ENCODE measurements at places on chromosomes 1 and 21.

DNA sequence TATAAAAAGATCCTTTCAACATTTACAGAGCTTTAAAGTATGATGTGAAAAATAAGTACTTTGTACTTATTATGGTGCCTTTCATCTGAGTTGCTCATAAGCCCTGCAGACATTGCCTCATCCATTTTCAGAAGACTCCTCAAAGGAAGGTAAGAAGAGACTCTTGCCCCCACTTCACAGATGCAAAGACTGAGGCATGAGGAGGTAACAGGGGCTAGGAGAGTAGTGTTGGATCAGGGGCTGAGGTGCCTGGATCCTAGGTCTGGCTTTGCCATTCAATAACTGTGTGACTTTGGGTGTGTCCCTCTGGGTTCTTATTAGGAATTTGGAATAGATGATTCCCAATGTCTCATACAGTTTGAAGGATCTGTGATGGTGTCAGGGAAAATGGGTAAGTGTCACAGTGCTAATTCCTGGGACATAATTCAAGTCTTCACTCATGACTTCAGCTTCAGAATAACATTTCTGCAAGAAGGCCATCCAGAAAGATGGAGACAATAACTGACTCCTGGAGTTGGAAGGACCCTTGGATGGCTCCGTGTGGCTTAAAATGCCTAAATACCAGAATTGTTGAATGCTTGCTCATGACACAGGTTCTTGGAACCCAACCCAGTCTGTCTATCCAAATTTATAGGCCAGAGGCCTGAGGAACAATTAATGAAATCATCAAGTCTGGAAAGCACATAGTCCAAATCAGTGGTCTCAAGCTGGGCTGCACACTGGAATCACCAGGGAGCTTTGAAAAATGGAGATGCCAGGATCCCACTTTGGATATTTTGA is 93.1 kb upstream of the RUNX1 start:
- no peak for DNase-seq

DNA sequence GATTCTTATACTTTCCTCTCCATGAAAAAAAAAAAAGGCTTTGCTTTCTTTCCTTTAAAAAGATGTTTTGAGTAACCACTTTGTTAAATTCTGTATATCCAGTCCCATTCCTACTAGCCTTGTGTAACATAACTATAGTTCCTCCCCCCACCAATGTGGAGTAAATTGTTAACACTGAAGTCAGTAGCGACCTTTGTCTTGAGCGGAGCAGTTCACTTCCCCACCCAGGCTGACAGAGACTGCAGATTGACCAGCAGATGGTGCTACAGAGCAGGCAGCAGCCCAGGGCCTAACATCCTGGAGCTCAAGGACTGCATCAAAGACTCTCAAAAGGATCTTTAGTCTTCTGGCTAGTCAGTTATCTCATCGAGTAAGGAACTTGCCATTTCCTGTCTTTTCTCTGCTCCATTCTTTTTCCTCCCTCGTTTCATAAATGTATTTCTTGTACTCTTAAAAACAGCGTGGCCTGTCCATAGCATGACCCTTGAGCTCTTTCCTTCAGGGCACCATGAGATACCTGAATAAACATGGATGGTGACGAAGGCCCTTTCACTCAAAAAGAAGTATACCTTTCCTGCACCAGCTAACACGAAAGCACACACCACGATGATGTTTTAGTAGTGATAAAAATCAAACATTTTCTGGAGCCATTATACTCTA is 503.5 kb upstream of the PKN2 start:
- peak; percentile 13 for DNase-seq

DNA sequence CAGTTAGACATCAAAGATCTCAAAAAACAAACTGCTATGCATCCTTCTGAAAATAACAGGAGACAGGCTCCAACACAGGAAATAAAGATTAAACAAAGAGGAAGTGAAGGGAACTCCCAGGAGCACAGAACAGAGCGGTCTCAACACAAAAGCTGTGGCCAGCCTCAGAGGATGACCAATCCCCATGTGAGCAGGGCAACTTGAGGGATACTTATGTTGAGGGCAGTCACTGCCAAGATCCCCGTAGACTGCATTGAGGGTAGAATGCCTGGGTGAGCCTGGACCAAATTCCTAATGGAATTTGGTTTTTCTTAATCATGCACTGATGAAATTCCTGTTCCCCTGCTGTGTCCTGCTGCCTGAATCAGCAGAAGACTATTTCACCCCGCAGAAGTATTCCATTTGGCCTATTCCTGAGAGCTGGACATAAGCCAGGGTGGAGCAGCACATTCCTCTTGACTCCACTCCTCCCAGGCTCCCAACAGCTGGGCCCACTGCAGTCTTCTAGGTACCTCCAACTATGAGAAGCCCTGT is 49.0 kb downstream of the JAK1 start:
- no peak for DNase-seq

DNA sequence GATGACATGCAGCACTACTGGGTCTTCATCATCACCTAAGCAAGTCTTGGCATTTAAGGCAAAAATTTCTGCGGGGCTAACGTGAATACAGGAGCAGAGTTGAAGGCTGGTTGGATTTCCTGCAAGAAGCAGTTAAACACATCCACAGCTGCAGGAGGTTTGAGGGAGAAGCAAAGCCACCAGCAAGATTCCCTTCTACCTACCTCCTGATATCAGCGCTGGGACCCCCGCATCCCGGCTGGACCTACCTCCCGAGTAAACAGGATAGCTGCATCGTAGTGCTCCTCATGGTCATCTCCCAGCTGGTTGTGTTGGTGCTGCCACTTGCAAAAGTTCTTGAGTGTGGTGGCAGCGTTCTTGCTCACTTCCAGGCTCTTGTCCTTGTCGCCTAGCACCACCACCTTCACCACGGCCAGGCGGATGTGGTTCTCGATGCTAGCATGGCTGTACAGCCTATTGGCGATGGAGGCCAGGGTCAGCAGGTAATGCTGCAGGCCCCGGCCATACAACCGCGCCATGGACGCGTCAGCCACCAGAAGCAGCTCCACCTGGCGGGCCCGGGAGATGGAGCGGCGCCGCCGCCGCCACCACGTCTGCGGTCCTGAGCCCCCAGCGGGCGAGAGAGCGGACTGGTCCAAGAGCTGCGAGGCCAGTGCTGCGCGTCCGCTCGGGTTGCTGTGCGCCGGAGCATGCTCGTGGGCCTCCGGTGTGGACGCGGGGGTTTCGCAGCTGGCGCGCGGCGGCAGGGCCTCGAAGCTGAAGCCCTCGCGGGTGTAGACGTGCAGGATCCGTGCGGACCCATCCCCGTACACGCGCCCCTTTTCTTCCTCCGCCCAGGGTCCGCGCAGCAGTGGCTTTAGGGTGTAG is 1.6 kb downstream of the ADAMTS5 start:
- DNase-seq, result peak; percentile 23

DNA sequence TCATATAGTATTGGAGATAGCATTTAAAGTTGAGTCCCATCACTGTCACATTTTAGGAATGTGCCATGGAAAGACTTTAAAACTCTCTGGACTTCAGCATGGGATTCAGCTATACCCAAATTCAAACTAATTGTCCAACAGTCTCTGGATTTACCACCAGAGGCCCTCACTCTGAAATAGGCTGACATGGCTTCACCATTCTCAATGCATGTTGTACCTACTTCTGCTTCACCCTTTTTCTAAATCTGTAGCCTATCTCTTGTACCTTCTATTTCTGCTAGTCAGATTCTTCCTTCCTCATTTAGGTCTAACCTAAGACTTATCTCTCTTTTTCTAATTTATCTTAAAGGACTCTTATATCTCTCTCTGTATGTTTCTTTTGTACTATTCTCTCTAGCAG is 512.7 kb upstream of the ZRANB2 start:
- no peak for DNase-seq
